NCI-H2171 (cell line): ENCODE measurements at places on chromosomes 16 and 17.

- no peak for DNase-seq
Observed at GRCh38 chr17:56912105-56912999, 1.5 kb downstream of the TRIM25 start.

DNA sequence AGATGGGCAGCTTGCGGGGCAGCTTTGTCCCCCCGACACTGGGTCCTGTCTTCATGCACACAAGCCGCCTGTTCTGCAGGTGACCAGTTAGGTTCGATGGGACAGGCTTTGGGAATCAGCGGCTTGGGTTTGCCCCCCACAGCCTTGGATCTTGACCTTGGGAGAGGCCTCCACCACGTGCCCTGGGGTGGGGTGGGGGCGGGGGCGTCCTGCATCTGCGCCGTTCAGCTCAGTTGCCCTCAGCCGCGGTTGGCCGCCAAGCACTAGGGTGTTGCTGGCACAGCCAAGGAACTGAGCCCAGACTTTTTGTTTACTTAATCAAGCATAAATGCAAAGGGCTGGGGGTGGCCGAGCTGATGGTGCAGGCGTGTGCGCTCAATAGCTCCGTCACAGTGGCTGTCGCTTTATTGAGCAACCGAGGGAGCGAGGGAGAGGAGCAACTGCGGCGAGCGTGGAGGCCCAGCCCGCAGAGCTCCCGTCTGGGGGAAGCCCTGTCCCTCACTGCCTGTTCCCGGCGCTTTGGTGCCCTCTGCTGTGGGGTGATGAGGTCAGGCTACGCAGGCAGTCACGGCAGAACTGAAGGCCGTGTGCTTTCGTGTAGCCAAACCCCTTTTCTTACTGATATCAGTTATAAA, 33.9 kb downstream of the JPH3 start:
- DNase-seq, result peak; percentile 79

DNA sequence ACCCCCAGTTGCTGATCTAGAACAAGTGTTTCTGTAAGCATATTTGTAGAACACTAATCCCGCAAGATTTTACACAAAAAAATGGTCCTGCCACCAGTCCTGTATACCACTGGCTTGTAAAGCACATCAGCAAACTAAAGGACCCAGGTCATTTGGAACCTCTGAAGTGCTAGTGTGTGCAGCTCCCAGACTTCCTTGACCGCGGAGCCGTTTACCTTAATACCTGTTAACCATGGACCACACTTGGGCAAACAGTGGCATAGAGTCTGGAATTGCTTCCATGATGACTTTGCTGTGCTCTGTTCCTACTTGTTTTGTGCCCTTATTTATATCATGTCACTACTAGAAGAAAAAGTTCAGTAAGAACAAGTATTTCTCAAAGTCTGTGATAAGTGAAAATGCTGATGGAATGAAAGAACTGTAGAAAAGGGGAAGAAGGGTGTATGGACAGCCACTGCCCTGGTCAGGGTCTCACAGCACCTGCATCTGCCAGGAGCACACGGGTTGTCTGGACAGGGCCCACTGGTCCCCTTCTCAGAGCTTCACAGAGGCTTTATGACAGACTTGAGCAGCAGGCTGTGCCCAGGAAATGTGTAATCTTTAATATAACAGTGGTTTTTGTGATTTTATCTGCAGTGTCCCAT, 29.3 kb downstream of the ALDH3A2 start:
- DNase-seq, result no peak

DNA sequence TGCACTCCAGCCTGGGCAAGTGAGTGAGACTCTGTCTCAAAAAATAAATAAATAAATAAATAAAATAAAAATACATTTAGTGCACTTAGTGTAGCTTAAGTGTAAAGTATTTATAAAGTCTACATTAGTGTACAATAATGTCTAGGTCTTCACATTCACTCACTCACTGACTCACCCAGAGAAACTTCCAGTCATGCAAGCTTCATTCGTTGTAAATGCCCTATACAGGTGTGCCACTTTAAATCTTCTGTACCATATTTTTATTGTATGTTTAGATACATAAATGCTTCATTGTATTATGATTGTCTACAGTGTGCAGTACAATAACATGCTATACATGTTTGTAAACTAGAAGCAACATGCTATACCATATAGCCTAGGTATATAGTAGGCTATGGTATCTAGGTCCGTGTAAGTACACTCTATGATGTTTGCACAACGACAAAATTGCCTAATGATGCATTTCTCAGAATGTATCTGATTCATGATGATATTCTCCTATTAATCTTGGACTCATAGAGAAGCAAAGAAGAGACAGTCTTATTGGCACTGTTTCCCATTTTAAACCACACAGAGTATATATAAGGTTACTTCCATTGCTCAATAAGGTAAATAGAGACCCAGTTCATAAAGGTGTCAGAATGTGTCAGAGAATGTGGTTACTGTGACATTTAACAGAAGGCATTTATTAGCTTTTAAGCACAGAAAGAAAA, 1314.9 kb downstream of the CDH11 start:
- no peak for DNase-seq

DNA sequence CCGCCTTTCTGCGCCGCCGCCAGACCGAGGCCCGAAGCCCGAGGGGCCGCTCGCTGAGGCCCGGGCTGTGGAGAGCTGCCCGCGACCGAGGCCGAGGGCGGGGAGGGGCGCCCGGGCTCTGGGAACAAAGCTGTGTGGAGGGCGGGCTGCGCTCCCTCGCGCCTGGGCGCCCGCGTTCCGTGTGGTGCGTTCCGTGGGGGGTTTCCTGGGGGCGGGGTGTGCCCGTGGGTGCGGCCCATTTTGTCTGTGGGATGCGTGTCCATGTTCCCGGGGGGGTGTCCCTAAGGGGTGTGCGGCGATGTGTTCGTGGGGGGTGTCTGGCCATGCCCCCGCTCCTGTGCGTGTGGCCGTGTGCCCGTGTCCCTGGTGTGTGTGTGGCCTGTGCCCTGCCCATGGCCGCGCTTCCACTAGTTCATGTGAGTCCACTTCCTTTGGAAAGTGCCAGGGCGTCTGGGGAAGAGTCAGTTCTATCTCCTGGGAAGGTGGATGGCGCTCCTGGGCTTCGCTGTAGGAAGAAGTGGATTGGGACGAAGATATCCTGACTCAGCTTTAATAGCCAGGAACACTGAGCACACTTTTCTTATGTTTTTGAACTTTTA, 520 bp downstream of the JPT2 start:
- DNase-seq, result no peak

DNA sequence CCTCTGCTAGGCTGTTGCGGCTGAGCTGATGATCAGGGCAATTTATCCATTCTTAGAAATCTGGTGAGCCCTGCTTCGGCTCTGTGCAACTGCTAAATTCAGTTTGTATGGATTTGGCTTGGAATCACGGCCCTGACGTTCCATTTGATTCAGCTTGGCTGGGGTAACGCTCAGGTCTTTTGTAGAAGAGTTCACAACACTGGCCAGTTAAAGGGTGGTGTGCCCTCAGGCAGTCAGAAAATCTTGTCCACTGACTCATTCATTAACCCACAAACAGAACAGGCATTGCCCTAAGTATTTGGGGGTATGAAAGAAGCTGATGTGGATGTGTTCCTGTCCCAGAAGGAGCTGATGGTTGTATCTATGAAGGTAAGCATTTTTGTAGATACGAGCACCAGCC, 53.9 kb downstream of the GNAO1 start:
- no peak for DNase-seq

DNA sequence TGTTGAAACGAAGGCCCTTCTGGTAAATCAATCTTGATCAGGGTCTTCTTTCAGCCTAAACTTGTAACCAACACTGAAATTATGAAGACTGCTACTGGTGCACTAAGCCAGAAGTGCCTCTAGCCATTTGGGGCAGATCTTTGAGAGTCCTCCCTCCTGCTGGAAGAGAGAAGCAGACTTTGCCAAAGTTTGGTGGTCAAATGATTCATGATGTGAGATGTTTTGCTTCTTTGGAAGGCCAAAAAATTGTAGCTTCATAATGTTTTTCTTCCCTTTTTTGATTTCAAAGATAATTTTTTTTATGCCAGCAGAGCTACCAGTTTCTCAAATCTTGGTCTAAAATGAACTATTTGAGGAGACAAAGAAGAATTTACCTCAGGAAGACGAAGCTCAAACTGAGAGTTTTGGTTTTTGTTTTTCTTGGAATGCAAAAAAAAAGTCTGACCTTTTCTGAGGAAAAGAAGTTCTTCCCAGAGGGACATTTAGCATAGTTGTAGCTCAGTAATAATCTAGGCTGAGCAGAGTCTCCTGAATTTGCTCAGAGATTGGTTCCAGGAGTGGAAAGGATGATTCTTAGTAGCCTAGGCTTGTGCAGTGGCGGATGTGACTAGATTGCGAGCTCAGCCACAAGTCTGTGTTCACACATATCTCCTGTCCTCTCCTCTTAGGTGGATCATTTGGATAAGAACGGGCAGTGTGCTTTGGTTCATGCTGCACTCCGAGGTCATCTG, 50.9 kb downstream of the CYB561 start:
- no peak for DNase-seq

- no peak for DNase-seq
Observed at GRCh38 chr17:74852237-74853047, 7.2 kb downstream of the GRIN2C start.

- no peak for DNase-seq
Observed at GRCh38 chr17:41065829-41066624, at the start of gene KRTAP2-4. TSS of gene KRTAP2-4 (minus strand) at chr17:41065879. CDS start at chr17:41065845, 34 bp downstream.

GRCh38 chr16:79150632-79151310, 449.8 kb downstream of the MAF start:
- no peak for DNase-seq

DNA sequence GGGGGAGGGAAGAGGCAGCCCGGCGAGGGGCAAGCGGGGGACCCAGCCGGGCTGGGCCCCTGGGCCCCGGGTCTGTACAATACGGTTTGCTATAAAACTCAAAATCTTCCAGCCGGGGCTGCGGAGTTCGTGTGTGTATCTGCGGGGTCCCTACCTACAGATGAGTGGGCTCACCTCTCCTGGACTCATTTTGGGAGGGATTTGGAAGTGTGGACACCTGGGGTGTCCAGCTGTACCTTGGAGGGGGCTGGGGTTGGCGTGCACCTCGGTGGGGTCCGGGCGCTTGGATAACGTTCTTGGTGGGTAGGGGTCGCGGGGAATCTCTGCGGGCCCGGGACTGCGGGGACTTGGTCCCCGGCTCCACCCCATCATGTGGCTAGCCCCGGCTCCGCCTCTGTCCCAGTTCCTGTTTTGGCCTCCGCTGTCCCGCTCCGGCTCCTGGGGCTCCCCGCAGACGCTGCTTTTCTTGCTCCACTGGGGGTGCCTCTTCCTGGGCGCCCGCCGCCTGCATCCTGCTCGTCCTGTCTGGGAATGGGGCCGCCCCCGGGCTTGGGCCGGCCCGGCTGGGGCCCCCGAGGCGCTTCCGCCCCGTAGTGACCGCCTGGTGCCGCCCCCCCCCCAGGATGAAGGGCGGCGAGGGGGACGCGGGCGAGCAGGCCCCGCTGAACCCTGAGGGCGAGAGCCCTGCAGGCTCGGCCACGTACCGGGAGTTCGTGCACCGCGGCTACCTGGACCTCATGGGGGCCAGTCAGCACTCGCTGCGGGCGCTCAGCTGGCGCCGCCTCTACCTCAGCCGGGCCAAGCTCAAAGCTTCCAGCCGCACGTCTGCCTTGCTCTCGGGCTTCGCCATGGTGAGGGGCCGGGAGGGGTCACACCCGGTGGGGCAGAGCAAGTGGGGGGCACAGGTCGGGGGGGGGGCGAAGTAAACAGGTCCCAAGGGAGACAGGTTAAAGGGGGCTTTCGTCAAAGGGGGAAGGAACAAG, at the start of gene ORAI3:
ORAI3 (plus strand) TSS at position 402 of the 983 bp plus-strand sequence; CDS start at position 624, 222 bp downstream.
- DNase-seq, result peak; percentile 13

- no peak for DNase-seq
Observed at GRCh38 chr16:18959031-18959505, 24.7 kb upstream of the TMC7 start.

GRCh38 chr17:65900216-65900615, 291.7 kb downstream of the CEP112 start:
- DNase-seq, result no peak

- DNase-seq, result no peak
Observed at GRCh38 chr16:86299882-86300610, 210.3 kb upstream of the FOXF1 start.

- no peak for DNase-seq
Observed at GRCh38 chr16:88015806-88016140, 64.5 kb downstream of the BANP start.

- no peak for DNase-seq
Observed at GRCh38 chr16:67857547-67858233, 10.2 kb upstream of the CENPT start.

- no peak for DNase-seq
Observed at GRCh38 chr17:78728495-78728894, 53.6 kb downstream of the CYTH1 start.

DNA sequence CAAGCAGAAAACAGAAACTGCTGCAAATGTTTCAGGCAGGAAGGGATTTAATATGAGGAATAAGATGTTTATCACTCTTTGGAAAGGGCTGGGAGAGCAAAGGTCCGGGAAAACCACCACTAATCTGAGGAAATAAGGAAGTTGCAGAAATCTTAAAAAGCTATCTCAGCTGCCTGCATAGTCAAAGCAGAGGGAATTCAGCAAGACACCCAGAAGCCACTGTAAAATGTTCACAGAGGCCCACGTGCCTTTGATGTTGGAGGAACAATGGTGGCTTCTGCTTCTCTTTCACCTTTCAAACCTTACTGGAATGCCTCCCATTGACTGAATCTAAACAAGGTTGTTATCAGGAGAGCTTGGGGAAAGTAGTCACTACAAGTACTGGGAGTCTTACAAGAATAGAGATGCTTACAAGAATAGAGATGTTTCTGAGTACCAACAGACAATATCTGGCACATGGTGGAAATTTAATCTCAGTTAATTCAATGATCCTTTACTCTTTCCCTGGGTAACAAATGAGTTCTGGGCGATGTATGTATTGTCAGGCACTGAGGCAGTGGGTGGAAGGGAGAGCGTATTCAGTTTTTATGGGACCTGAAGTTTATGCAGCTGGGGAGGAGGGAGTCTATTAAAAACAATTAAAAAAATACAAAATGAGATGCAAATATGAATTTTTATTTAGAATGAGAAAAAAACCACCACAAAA, 56.1 kb upstream of the MED13 start:
- no peak for DNase-seq

GRCh38 chr17:75041656-75042280, 5.0 kb downstream of the ATP5PD start:
- DNase-seq, result no peak
